ENCODE measurements at places on chromosomes 2 and 18. TPM values are rescaled to one million over a fixed set of nuclear protein-coding genes. Genes with fewer than 3 reads are reported as not detected.

GRCh38 chr2:15706986-15707632 is 115.4 kb downstream of the DDX1 start:
- DNase-seq, result no peak

DNA sequence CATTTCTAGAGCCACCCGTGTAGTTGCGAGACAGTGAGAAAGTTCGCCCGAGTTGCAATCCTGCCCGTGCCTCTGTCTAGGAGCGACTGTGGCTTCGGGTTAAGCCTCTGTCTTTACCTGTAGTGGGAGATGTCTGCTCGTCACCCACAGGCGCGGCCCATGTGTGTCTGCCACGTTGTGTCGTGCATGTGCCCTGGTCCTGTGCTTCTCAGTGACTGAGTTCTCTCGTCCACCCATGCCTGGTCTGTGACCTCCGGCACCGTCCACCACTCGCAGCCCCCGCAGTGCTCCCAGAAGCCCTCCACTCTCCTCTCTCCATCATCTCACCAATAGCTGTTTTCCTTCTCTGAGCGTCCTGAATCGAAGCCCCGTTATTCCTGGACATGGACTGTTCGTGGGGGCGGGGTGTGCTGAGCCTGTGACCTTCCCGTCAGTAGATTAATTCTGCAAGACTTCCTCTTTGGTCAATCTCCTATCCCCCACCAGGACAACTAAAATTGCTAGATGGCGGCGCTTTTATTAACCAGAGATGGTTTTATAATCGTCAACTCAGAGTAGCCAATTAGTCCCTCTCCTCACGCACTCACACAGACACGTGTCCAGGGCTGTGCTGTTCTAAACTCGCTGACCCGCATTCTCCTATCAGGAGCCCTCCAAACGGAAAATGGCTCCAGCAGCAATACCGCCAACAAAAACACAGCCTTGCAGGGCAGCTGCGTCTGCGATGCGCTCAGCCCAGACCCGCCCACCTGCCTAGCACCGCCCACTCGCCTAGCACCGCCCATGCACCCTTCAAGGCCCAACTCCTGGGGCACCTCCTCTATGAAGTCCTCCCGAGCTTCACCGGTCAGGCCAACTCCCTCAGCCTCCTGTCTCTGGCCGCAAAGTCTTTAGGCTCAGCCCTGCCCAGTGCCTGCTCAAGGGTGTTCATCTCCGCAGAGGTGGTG is 119.4 kb downstream of the TWIST2 start:
- peak; percentile 83 for DNase-seq

- DNase-seq, result peak; percentile 70
Measured at GRCh38 chr2:219249203-219249980, 3.7 kb upstream of the TUBA4B start.

DNA sequence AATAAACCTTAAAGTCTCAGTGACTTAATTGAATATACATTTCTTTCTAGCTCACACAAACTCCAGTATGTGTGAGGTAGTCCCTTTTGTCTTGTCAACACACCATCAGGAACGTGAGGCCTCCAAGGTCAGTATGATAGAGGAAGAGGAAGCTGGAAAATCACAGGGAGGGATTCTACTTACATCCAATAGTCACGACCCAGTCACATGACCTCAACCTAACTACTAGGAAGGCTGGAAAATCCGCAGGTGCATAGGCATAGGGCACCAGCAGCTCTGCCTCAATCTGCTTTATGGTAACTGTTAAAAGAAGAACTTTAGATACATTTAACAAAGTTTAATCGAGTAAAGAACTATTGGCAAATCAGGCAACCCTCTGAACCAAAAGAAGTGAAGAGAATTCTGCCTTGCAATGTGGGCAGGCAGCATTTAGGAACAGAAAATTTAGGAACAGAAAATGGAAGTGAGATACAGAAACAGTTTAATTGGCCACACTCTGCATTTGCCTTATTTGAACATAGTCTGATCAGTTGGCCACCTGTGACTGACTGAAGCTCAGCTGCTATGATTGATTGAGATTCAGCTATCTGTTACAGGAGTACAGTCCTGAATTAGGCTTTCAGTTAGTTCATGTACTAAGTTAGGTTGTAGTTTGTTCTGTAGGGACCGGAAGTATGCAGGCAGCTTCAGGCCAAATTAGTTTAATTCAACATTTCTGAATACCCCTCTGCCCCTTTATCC is 165.0 kb upstream of the PARD3B start:
- no peak for DNase-seq

DNA sequence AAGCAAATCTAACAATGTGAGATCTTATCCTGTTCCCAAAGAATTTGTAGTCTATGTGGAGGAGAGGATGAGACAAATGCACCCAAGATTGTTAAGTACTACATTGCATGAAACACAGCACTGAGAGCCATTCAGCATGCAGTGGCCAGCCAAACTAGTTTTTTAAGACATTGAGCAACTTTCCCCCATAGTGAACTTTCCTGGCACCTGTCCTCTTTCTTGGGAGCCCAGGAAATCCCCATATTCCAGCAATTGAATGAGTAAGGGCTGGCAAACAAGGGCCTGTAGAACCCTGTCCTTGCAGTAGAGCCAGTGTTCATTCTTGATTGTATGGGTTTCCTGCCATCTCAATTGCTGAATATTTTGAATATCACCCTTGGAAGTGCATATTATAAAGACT is 58.8 kb upstream of the FIGN start:
- DNase-seq, result no peak

- no peak for DNase-seq
Measured at GRCh38 chr2:198000417-198000816, 196.0 kb downstream of the PLCL1 start.

DNA sequence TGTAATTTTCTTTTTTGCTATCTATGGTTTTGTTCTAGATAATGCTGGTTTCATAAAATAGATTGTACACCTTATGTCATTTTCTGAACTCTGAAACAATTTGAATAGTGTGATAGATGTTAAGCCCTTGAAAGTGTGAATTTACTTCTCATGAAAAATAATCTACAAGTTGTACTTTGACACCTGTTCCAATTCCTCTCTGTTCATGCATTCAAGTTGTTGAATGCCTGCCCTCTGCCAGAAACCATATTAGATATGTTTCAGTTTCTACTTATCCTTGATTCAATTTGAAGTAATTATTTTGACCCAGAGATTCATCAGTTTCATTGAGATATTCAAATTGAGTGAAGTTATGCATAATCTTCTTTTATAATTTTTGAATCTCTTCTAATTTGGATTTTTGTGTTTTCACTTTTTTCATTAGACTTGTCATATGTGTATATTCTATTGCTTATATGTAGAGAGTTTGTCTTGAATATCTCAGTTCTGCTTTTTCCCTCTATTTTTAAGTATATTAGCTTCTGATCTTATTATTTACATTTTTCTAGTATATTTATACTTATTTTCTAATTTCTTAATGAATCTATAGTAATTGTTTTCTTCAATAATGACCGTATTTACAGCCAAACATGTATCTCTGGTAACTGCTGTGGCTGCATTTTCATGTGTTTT is 143.3 kb upstream of the TACR1 start:
- no peak for DNase-seq

DNA sequence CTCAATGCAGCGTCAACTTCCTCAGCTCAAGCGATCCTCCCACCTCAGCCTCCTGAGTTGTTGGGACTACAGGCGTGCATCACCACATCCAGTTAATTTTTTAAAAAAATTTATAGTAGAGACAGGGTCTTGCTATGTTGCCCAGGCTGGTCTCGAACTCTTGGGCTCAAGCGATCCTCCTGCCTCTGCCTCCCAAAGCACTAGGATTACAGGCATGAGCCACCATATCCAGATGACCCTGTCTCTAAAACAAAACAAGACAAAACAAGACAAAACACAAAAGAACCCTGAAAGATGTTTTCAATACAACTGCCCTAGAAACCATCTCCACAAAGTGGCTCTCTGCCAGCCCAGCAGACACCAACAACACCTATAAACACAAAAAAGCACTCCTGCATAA is 31.4 kb downstream of the ANKRD29 start:
- no peak for DNase-seq

The IL18RAP gene
- total RNA-seq, result not detected

The SOX11 gene
- total RNA-seq, result not detected
